ENCODE measurements at places on chromosomes 2 and 18.

DNA sequence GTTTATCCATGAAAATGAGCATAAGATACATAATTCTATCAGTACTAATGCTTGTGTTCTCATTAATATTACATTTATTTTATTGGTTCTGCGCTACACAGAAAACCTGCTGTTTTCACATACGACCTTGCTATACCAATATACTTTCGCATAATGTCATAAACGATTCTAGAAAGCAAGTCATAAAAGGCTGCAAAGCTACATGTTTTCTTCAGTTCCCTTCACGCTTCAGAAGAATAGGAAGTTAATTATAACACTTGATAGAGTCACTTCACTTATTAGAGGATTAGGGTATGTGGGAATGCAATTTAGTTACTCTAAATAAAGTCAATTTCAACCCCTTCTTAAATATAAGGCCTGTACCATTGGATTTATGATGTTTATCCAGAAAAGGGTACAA lies 29.0 kb downstream of the PSME4 start:
- no peak for DNase-seq

DNA sequence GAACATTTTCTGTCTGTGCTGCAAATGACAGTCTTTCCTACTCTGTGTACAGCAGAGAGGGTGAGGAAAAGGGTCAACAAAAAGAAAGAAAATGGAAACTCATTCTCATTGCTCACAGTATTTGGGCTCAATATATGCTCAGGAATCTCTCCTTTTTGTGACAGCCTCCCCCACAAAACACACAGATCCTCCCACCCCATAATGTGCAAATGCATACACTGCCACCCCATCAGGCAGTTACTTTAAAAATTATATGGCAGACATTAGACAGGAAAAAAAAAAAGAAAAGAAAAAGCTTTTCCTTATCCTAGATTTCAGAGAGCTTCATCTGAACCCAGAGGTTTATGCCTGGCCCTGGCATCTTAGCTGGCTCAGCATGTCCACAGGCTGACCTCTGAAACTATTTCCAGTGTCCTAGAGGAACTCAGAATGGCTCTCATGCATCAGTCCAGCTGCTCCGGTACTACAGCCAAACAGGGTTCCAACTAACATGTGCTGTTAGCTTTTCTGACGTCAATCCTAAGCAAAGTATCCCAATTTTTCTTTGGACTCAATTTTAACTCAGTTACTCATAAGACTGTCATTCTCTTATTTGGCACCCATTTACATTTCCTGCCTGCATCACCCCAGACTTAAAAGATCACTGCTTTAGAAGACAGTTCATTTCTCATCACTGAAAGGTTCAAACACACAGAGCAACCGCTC lies 105.9 kb downstream of the RBMS1 start:
- DNase-seq, result no peak

GRCh38 chr18:22975508-22975907 lies 42.4 kb downstream of the RBBP8 start:
- no peak for DNase-seq

GRCh38 chr18:23825978-23826405 lies 136.7 kb downstream of the LAMA3 start:
- no peak for DNase-seq

DNA sequence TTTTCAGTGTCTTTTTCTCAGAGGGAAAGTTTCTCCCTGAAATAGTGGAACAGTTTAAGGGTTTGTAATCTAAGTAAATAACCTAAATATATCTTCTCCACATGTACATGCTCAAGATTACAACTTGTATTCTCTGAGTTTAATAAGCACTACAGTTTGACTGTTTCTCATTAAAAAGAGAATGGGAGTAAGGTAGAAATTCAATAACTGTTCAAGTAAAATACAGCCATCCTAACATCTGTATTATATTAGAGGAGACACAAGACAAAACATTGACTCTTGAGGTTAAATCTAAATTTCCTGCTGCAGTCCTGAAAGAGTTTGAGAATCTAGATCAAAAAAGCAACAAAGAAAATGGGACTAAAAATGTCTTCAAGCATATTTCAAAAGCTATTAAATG lies 73.0 kb upstream of the ZNF397 start:
- no peak for DNase-seq
